CD4-positive, alpha-beta T cell treated with Interleukin-6 at 100 ng/mL for 8 hours (primary cell): ENCODE measurements at places on chromosomes 1 and 21.

- DNase-seq, result no peak
Observed at GRCh38 chr1:90402893-90403849, 313.9 kb downstream of the BARHL2 start.

DNA sequence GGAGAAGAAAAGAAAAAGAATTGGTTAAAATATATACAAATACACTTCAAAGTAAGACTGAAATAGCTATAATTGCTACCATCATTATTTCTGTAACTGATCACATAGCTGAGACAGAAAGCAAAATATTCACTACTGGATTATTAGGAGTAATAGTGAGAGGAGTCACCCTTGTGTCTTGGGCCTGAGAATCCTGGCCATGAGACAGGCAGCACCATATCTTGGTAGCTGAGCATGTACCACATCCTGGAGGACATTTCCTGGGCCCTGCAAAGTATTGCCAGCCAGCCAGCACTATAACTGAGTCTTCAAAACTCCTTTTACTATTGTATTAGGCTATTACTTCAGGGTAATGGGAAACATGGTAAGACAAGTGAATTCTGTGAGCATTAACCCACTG lies 63.5 kb downstream of the C1orf185 start:
- DNase-seq, result no peak

DNA sequence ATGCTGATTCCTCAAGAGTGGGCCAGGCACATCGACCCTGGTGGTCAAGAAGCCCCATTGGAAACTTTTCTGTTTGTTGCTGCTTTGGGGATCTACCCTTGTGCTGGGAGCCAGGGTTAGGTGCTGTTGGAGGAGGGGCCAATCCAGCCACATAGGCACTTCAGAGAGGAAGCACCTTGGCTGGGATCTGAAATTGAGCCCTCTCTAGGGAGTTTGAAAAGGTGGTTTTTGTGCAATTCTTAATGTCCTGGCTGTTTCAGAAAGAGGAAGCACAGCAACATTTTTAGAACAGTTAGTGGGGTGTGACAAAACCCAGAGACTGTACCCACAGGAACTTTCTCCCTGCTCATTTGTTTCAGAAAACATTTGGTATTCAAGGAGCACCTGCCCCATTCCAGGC lies 17.2 kb upstream of the BEND5 start:
- DNase-seq, result no peak

DNA sequence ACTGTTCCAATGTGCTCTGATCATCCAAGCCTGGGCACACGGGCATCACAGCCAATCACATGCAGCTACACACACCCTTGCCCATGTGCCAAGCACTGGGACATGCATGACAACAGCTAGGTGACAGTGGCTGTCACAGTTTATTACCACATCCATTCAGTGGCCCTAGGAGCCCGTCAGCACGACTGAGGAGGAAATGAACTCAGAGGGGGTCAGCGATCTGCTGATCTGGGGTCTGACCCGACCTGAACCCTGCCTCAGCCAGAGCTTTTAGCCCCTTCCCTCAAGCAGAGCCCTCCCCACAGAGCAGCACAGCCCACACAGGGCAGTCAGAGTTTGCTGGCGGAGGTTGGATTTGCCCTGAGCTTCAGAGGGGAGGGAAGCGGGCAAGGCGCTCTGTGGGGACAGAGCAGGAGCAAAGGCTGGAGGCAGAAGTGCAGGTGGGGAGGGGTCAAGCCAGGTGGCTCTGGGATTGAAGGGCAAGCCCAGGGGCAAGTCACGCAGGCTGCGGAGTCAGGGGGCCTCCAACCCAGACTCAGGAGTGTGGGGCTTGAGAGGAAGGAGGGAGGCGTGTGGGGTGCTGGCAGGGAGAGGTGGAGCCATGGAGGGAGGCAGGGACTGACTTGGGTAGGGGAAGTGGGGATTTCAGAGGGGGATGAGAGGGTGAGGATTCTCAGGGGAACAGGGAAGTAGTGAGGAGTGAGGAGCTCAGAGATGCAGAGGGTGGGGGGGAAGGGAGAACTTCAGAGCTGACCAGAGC lies 10.4 kb downstream of the SH3BGRL3 start:
- DNase-seq, result no peak

GRCh38 chr21:16695074-16695473 lies 817.8 kb upstream of the CXADR start:
- DNase-seq, result no peak

GRCh38 chr1:59393211-59394180 lies 96.6 kb downstream of the FGGY start:
- no peak for DNase-seq

DNA sequence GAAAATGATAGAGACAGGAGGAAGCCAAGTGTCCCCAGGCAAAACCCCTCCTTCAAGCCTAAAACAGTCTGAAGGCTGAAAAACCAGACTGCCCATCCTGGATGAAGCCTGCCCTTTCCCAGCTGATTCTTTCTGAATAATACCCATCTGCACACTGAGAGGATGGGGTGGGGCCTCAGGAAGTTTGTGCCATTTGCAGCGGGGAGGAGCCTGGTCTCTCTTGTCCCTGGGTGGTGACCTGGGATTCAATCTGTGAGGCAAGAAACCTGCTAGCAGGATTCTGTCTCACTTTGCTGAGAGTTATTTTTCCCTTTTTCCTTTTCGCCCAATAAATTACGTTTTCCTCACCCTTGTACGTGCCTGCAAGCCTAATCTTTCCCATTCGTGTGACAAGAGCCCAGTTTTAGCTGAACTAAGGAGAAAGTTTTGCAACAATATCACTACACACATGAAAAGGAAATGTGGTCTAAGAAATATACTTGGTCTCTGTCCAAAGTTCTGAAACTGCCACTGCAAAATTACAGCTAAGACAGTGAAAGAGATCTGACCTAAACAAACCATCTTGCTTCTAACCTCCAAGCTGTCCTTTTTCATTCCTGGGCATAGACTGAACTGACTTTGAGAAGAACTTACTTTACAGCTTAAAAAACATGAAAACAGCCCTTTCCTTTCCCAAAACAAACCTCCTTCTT lies 105.0 kb downstream of the COP1 start:
- no peak for DNase-seq

DNA sequence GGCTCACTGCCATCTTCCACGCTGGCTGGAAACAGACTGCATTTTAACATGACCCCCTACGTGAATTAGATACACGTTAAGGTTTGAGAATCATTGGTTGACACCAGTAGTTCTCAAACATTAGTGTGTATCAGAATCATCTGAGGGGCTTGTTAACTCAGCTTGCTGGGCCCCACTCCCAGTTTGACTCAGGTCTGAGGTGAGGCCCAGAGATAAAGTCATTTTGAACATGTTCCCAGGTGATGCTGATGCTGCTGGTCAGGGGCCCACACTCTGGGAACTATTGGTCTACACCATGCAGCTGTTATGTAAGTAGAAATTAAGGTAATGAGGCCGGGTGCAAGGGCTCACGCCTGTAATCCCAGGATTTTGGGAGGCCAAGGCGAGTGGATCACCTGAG lies 1.3 kb downstream of the LSM10 start:
- no peak for DNase-seq

DNA sequence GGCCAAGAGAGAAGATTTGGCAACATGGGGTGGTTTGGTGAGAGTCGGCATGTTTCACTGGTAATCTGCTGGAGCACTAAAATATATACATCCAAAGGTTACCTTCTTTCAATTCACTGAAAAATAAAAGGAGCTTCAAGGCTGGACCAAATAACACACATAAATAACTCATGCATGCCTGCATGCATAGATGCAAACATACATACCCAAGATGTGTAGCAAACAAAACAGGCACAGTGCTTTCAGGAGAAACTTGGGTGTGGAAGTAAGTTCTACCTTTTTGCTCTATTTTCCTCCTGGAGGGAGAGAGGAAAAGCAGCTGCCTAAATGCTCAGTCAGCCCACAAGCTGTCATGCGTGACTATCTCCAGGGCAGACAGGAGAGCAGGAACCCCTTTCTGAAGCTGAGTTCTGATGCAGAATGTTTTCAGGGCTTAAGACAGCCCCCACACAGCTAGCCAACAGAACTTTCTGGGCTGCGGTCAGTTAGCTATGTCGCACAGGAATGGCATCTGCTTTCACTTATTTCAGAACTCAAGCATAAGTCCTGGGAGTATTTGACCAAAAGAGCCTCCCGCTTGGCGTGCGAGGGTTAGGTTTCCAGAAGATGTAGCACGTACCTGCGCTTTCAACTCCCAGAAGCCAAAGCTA lies 166.2 kb downstream of the TOMM20 start:
- DNase-seq, result no peak

DNA sequence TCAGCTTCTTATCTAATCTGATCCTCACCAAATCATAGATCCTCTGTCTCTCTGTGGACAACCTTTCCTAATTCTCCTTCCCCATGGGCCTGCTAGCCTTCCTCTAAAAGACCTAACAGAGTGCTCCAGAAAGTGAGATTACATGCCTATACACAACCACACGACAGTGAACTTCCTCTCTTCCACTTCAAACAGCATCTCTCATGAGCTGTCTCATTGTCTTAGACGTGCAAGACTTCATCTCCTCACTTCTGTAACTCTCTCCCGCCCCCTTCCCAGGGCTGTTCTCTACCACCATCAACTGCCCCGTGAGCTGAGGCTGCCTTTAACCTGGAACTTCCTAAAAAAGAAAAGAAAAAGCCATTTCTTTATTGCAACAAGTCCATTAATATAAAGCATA lies 14.1 kb upstream of the A3GALT2 start:
- no peak for DNase-seq

GRCh38 chr1:24133819-24134218 lies 9.1 kb downstream of the IL22RA1 start:
- no peak for DNase-seq

- no peak for DNase-seq
Observed at GRCh38 chr21:42097274-42097673, 26.2 kb downstream of the UMODL1 start.

DNA sequence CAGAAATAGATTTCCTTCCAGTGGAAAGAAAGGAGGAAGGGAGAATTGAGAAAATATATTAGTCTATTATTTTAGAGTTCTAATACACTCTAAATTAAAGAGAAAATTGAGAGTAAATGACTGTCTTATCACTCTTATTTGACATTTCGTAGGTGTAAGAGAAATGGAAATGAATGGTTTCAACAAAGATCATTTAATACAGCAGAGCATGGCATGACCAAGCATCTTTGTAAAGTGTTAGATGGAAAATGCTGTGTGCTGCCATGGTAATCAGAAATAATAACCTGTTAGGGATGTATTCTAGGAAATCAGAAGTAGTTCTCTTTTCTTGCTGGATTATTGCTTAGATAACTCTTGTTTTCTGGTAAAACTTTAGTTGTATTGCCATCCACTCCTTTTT lies 90.9 kb downstream of the GIPC2 start:
- no peak for DNase-seq

DNA sequence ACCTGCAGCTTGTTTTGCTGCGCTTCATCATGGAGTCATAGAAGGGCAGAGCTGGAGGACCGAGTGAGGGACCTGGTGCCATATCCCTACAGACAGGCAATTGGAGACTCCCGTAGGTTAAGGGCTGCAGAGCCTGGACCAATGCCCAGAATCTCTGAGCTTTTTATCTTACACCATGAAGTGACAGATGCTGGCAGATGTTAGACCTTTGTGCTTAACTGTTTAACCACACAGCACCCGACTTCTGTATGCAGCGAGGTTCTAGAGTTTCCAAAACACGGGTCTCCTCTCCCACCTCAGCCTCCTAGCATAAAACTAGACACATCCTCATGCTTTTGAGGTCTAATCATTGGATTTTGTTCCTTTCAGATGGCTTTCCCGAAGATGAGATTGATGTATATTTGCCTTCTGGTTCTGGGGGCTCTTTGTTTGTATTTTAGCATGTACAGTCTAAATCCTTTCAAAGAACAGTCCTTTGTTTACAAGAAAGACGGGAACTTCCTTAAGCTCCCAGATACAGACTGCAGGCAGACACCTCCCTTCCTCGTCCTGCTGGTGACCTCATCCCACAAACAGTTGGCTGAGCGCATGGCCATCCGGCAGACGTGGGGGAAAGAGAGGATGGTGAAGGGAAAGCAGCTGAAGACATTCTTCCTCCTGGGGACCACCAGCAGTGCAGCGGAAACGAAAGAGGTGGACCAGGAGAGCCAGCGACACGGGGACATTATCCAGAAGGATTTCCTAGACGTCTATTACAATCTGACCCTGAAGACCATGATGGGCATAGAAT lies 47.6 kb downstream of the B3GALT5 start:
- DNase-seq, result no peak

- no peak for DNase-seq
Observed at GRCh38 chr1:48206371-48206770, 16.1 kb upstream of the SLC5A9 start.

DNA sequence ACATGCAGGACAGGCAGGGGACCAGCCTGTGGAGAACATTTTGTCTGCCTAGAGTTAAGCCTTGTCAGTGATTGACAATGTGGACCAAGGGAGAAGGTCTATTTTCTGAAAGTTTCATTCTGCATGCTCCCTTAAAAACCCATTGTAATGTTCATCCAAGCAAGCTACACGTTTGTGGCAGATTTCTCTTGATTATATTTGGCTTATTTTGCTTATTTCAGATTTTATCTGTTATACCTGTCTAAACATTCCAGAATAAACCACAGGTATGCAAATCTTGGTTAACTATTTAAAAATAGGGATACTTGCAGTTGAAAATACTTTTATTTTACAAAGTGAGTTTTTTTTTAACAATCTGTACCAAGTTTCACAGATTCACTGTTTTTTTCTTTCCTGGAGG lies 78.2 kb upstream of the F3 start:
- DNase-seq, result no peak

DNA sequence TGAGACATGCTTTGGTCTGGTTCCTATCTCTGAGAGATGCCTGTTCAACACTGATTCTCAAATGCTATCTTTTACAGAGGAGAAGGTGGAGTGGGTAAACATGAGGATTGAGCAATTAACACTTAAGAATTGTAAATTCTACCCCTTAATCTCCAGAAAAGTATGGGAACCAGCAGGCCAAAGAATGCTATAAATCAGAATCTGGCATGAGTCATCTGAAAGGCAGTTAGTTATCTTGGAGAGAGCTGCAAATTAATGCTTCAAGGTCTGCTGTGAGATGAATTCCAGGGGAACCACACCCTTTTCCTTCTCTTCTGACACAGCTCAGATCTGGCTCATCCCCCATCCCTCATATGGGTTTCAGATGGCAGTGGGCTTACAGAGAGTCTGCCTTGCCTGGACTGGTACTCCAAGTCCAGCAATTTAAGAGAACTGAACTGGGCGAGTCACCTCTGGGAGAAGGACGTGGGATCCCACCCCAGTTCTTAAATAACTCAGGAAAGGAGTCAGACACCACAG lies 5.2 kb downstream of the S100A10 start:
- no peak for DNase-seq

GRCh38 chr1:9589719-9590157 lies 1.0 kb downstream of the TMEM201 start:
- DNase-seq, result no peak
